ENCODE measurements at places on chromosomes 5 and 9. TPM values are rescaled to one million over a fixed set of nuclear protein-coding genes. Genes with fewer than 3 reads are reported as not detected.

DNA sequence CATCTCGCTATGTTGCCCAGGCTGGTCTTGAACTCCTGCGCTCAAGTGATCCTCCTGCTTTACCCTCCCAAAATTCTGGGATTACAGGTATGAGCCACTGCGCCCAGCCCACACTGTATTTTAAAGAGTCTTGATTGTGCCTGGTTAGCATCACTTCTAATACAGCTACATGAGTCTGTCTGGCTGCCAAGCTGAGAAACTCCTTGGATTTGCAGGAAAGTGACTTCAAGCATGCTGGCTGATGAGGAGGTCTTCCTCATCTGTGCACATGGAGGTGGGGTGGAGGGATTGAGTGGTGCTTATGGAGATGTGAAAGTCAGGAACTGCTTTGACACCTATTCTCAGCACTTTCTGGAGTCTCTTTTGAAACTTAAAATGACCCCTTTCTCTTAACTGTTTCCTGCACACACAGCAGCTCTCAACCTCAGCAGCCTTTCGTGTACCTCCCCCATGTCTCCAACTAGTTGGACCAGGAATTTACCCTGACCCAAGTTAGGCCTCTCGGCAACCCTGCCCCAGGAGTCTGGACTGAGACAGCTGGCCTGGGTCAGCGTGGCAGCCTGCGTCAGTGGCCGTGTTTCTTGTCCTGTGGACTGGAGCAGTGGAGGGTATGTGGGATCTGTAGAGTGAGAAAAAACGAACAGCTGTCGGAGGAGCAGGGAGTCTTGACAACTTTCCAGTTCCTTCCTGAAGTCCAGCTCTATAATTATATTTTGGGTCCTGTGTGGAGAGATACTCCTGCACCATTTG is 72.5 kb downstream of the ACER2 start:
- H3K27ac ChIP-seq: no peak overlapping the region
- DNase-seq: no peak
- H3K4me3 ChIP-seq: no peak overlapping the region
- peaks cover 10% of the 10 kb centered on the region for H3K27me3 ChIP-seq
- no peaks in the 10 kb centered on the region for H3K4me1 ChIP-seq

DNA sequence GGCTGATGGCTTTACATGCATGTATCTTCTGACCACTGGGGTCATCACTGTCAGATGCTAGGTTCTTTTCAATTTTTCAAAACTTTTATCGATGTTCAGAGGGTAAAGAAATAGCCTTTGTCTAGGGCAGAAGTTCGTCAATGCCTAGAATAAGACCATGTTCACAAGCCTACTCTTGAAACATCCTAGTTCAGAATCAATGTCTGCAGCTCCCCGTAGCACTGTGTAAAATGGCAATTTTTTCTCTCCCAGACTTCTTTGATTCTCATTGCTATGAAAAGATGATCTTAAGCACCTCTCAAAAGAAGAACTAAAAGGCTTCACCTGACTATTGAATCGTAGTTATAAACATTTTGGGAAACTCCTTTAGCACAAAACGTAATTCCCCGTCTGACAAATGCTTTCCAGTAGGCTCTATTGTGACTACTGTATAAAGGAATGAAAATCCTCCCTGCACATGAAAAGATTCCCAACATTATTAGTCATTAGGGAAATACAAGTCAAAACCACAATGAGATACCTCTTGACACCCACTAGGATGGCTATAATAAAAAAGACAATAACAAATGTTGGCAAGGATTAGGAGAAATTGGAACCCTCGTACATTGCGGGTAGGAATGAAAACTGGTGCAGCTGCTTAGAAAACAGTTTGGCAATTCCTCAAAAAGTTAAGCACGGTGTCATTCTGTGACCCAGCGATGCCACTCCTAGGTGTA is 263.5 kb downstream of the ARHGAP26 start:
- no peak for DNase-seq
- no peak overlapping the region for H3K27ac ChIP-seq
- H3K36me3 ChIP-seq: peaks cover 27% of the 10 kb centered on the region
- H3K4me1 ChIP-seq: peaks cover 77% of the 10 kb centered on the region

RASGEF1C gene
- not detected for total RNA-seq

SAXO1 gene
- not detected for total RNA-seq

GRCh38 chr9:126626127-126626925 is 12.6 kb downstream of the LMX1B start:
- peak overlapping the region; percentile 68 for H3K4me3 ChIP-seq
- no peaks in the 10 kb centered on the region for H3K4me1 ChIP-seq
- no peak overlapping the region for H3K27ac ChIP-seq
- peaks cover 77% of the 10 kb centered on the region for H3K27me3 ChIP-seq

DNA sequence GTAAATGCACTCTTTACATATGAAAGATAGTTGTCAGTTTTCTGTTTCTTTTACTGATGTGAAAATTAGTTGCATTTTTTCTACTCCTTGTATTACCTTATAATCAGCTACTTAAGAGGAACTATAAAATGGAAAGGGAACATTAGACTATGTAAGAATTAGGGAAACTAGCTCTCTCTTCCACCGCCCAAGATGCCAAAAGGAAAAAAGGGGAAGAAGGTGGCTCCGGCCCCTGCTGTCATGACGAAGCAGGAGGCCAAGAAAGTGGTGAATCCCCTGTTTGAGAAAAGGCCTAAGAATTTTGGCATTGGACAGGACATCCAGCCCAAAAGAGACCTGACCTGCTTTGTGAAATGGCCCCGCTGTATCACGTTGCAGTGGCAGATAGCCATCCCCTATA is 15.2 kb upstream of the HOMER1 start:
- no peaks in the 10 kb centered on the region for H3K4me1 ChIP-seq
- H3K36me3 ChIP-seq: peaks cover 3% of the 10 kb centered on the region
- H3K4me3 ChIP-seq: no peak overlapping the region
- peaks cover 4% of the 10 kb centered on the region for H3K27me3 ChIP-seq
- H3K27ac ChIP-seq: no peak overlapping the region
- DNase-seq: no peak

ASPN gene
- not detected for total RNA-seq

DNA sequence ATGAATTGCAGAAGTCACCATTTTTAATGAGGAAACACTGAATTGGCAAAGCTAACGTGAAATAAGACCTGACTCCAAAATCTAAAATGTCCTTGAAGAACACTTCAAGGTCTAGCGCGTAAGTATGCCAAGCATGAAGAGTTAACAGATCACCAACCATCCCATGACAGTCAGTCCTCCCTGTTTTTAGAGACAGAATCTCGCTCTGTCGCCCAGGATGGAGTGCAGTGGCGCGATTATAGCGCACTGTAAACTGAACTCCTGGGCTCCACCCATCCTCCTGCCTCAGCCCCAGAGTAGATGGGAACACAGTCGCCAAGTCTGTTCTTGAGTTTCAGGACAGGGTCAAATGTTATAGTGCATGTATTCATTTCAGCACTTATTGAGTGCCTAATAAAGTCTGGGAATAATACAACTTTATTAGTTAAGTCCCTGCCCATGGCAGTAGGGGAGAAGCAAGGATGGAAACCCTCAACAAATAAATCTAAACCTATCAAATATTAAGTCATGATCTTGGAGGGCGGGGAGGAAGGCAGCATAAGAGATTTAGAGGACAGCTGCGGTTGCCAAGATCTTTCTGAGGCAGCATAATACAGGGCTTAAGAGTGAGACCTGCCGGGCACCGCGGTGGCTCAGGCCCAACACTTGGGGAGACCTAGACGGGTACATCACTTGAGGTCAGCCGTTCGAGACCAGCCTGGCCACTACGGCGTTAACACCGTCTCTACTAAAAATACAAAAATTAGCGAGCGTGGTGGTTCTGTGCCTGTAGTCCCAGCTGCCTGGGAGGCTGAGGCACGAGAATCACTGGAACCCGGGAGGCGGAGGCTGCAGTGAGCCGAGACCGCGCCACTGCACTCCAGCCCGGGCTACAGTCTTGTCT is 1.1 kb downstream of the ATPSCKMT start:
- peaks cover 6% of the 10 kb centered on the region for H3K36me3 ChIP-seq
- peaks cover 45% of the 10 kb centered on the region for H3K4me1 ChIP-seq

GRCh38 chr9:132474253-132474652 is 64.2 kb downstream of the CFAP77 start:
- no peak overlapping the region for H3K27ac ChIP-seq
- H3K36me3 ChIP-seq: no peaks in the 10 kb centered on the region
- peaks cover 12% of the 10 kb centered on the region for H3K27me3 ChIP-seq
- H3K4me3 ChIP-seq: no peak overlapping the region
- no peak for DNase-seq
- no peaks in the 10 kb centered on the region for H3K4me1 ChIP-seq

HTR1A gene
- not detected for total RNA-seq

- no peak overlapping the region for H3K27ac ChIP-seq
- peaks cover 11% of the 10 kb centered on the region for H3K27me3 ChIP-seq
- H3K36me3 ChIP-seq: no peaks in the 10 kb centered on the region
- H3K4me3 ChIP-seq: no peak overlapping the region
These were observed 8.2 kb downstream of the RPP25L start for GRCh38 chr9:34603610-34604231.

DNA sequence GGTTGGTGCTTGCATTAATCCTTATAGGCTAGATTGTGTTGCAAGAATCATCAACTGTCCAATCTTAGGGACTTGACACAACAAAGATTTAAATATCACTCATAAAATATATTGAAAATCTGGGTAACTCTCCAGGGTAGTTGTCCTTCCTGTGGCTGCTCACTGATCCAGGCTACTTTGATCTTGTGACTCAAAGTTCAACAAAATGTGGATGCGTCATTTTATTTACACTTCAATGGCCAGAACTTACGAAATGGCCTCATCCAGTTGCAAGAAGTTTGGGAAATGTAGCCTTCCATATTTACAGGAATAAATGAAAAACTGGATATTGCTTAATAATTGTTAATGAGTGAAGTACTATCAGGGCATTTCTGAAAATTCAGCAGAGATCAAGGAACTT is 235.5 kb upstream of the ACTBL2 start:
- H3K27ac ChIP-seq: no peak overlapping the region
- DNase-seq: no peak
- peaks cover 6% of the 10 kb centered on the region for H3K27me3 ChIP-seq
- no peaks in the 10 kb centered on the region for H3K4me1 ChIP-seq
- H3K36me3 ChIP-seq: no peaks in the 10 kb centered on the region

DNA sequence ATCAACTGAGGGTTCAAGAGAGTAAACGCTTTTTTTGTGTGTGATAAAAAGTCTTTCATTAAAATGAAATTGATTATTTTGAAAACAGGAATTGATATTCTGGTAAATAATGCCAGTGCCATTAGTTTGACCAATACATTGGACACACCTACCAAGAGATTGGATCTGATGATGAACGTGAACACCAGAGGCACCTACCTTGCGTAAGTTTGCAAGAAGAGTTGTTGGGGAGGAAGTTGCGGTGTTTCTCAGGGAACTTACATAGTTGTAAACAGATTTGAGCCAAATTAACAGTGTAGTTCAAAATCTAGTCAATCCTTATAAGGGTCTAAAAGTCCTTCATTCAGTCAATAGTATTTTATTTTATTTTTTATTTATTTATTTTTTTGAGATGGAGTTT is 28.9 kb downstream of the HSDL2 start:
- no peaks in the 10 kb centered on the region for H3K27me3 ChIP-seq
- H3K4me1 ChIP-seq: no peaks in the 10 kb centered on the region
- no peak overlapping the region for H3K4me3 ChIP-seq

BSPRY gene
- 12.3 TPM for total RNA-seq

- no peak for DNase-seq
- H3K4me3 ChIP-seq: no peak overlapping the region
- H3K4me1 ChIP-seq: no peaks in the 10 kb centered on the region
- no peaks in the 10 kb centered on the region for H3K27me3 ChIP-seq
- no peaks in the 10 kb centered on the region for H3K36me3 ChIP-seq
These were observed 302.7 kb downstream of the PLK2 start for GRCh38 chr5:58156973-58157701.

DNA sequence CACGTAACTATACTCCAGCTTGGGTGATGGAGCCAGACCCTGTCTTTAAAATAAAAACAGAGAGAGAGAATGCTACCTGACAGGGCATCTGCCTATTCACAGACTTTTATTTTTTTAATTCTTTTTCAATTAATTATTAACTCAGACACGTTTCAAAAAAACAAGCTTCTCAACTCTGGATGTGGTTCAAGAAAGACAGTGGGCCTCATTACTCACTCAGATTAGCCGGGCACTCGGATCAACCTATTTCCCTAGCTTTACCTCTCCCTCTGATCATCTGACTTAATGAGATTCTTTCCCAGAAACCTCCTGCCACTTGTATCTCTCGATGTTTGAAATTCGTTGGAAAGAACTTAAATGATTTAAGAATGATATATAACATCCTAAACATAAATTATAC is 134.1 kb downstream of the TRPM6 start:
- H3K36me3 ChIP-seq: no peaks in the 10 kb centered on the region
- no peaks in the 10 kb centered on the region for H3K4me1 ChIP-seq
- H3K27ac ChIP-seq: no peak overlapping the region
- H3K4me3 ChIP-seq: no peak overlapping the region
- DNase-seq: no peak

DNA sequence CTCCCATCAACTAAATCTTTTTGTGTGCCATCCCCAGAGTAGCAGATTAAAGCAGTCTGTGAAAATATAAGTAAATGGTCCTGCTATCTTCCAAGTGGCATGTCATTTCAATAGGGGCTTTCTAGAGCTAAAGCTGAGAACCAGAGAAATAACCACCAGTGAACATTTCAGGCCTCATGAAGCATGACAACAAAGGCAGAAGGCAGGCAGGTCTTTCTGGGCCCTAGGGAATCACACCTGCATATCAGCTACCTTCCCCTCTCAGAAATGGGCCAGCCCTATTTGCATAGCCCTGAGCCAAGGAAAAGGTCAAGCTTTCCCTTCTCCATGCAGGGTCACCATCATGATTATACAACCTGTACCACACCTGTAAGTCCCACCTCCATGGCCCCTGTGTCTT is 205.3 kb downstream of the DEPDC1B start:
- no peak for DNase-seq
- no peak overlapping the region for H3K27ac ChIP-seq
- H3K4me3 ChIP-seq: no peak overlapping the region
- H3K36me3 ChIP-seq: no peaks in the 10 kb centered on the region

- DNase-seq: no peak
- H3K27me3 ChIP-seq: no peaks in the 10 kb centered on the region
- no peaks in the 10 kb centered on the region for H3K36me3 ChIP-seq
- no peak overlapping the region for H3K27ac ChIP-seq
- H3K4me1 ChIP-seq: no peaks in the 10 kb centered on the region
These were observed 123.0 kb upstream of the KCNN2 start for GRCh38 chr5:114238771-114239313.

EDIL3 gene
- total RNA-seq: not detected
